ENCODE measurements at places on chromosomes 6 and 20. TPM values are rescaled to one million over a fixed set of nuclear protein-coding genes. Genes with fewer than 3 reads are reported as not detected.

The PRICKLE4 gene
- total RNA-seq, result 0.44 TPM

DNA sequence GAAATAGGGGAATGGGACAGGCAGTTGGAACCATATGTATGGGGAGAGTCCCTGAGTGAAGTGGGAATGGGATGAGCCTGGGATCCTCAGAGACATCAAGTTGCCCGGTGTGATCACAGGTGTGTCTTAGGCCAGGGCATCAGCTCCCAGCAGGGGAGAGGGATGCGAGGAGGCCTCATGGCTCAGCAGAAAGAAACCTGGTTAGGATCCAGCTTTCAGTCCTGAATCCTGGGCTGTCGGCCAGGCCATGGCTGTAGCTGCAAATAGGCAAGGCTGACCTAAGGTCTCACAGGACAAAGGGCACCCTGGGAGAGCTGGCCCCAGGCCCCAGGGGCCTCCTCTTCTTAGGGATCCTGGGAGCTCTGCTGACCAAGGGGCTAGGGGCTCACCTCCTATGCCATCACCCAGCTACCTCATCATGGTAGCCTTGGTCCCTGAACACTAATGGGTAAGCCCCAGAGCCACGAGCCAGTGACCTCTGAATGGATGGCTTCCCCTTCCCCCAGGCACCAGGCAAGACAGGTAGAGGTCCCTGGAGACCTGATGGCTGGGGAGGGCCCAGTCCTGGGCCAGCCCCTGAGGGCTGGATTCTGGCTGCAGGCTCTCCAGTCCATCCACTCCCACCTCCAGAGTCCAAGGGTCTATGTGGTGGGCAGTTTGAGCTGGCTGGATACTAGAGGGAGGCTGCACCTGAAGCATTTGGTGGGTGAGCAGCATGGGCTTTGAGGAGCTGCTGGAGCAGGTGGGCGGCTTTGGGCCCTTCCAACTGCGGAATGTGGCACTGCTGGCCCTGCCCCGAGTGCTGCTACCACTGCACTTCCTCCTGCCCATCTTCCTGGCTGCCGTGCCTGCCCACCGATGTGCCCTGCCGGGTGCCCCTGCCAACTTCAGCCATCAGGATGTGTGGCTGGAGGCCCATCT lies at the start of gene SLC22A7:
Gene SLC22A7, plus strand, starts transcription at position 617 of the 921 bp plus-strand sequence. Its CDS starts 99 bp downstream, at position 716.
- no peaks in the 10 kb centered on the region for H3K4me1 ChIP-seq
- no peaks in the 10 kb centered on the region for H3K36me3 ChIP-seq
- no peak within 1 kb of the TSS for H3K4me3 ChIP-seq
- peaks cover 43% of the 10 kb centered on the region for H3K27me3 ChIP-seq
- H3K27ac ChIP-seq, result no peak within 1 kb of the TSS
- no peak for DNase-seq

The PYGB gene
- 53.4 TPM for total RNA-seq

The MAS1 gene
- total RNA-seq, result not detected

The DLK2 gene
- total RNA-seq, result 0.47 TPM

DNA sequence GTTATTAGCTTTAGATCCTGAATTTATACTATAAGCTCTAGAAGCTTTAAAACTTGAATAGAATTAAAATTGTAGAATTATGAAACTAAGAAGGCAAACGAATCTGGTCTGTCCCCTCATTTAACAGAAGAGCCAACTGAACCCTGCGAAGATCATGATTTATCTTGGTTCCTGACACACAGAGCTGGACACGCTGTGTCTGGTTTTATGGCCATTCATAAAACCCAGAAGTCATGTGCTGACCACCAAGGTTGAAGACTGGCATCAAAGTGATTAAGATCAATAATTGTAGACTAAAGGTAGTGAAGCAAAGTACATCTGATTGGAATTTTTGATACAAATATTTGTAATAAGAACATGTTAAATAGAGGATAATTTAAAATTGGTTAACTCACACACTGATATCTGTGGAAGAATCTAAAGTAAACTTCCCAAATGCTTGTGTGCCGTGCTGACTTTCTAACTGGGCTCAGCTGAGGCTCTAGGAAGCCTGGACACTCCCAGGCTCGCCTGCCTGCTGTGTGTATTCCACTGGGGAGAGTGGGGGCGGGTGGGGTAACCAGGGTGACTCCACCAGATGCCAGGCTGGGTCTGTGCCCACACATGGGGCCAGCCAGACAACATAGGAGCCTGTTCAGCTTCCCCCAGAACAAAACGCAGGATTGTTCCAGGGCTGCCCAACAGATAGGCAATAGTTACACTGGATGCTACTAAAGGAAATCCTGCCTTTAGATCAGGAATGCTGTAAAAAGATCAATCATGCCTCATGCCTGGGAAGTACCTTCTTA lies 42.1 kb upstream of the SLC22A3 start:
- H3K27ac ChIP-seq, result no peak overlapping the region
- H3K27me3 ChIP-seq, result no peaks in the 10 kb centered on the region
- no peaks in the 10 kb centered on the region for H3K36me3 ChIP-seq
- H3K4me1 ChIP-seq, result no peaks in the 10 kb centered on the region
- H3K4me3 ChIP-seq, result no peak overlapping the region

The DEFB132 gene
- not detected for total RNA-seq

DNA sequence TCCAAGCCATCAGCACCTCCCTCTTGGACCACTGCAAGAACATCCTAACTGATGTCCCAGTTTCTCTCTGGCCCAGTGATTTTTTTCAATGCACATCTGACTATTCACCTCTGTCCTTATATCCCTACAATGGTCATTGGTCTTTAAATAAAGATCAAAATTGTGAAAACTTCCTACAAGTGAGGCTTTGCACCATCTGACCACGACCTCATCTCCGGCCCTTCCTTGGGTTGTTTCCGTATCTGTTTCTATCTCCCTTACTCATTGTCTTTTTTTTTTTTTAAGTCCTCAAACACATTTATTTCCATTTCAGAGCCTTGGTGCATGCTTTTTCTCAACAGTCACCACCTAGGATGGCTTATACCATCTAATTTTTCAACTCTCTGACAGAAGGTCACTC lies 88.1 kb downstream of the IPCEF1 start:
- H3K4me1 ChIP-seq, result peaks cover 17% of the 10 kb centered on the region
- H3K36me3 ChIP-seq, result no peaks in the 10 kb centered on the region
- H3K4me3 ChIP-seq, result no peak overlapping the region
- H3K27me3 ChIP-seq, result no peaks in the 10 kb centered on the region

The BFSP1 gene
- 0.49 TPM for total RNA-seq

- H3K27ac ChIP-seq, result no peak overlapping the region
- H3K4me1 ChIP-seq, result peaks cover 12% of the 10 kb centered on the region
- no peak for DNase-seq
Measured at GRCh38 chr20:18058661-18059467, 1.1 kb upstream of the OVOL2 start.

DNA sequence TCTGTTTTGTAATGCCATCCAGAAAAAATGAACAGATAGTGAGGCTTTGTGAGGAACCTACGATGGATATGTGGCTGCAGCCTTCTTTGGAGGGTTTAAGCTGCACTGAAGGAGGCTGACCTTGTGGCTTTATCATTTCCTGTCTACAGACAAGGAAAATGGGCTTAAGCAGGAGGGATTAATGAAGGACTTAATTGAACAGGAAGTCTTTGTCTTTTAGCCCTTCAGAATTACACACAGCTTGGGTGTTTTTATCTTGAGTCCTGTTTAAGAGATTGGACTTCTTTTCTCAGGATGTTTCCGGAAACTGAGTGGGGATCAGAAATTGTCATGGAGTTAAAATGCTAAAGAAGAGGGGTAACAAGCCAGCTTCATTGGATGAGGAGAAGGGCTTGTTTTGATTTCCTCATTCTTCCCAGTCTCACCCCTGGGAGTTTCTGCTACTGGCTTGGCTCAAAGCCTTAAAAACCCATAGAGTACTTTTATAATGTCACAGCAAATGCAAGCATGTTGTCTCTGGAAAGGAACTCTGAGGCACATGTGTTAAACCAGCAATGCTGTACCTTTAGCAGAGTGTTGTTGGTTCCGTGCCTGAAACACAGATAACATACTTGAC lies 193.6 kb downstream of the JARID2 start:
- no peaks in the 10 kb centered on the region for H3K36me3 ChIP-seq
- H3K4me1 ChIP-seq, result peaks cover 41% of the 10 kb centered on the region
- H3K27ac ChIP-seq, result no peak overlapping the region
- no peak overlapping the region for H3K4me3 ChIP-seq

GRCh38 chr20:4086771-4087687 lies 71.7 kb upstream of the RNF24 start:
- peaks cover 9% of the 10 kb centered on the region for H3K4me1 ChIP-seq
- no peak for DNase-seq
- no peaks in the 10 kb centered on the region for H3K36me3 ChIP-seq

DNA sequence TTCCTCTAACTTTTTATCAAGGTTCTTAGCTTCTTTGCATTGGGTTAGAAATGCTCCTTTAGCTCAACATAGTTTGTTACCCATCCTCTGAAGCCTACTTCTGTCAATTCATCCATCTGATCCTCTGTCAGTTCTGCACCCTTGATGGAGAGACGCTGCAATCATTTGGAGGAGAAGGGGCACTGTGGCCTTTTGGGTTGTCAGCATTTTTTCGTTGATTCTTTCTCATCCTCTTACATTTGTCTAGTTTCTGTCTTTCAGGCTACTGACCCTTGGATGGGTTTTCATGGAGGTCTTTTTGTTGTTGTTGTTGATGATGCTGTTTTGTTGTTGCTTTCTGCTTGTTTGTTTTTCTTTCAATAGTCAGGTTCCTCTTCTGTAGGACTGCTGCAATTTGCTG lies 26.3 kb upstream of the HMGN3 start:
- H3K27ac ChIP-seq, result no peak overlapping the region
- peaks cover 12% of the 10 kb centered on the region for H3K27me3 ChIP-seq
- DNase-seq, result no peak

DNA sequence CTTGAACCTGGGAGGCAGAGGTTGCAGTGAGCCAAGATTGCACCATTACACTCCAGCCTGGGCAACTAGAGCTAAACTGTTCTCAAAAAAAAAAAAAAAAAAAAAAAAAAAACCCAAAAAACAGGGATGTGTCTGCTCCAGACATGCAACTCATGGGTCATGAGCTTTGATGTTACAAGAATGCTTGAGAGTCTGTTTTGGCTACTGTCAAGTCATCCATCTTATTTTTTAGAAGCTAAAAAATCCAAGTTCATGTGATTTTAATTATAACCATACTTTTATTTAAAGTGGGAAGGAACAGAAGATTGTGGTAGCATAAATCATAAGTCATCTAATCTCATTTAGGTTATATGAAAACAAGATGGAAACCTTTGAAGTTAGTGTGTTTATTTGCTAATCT lies 120.6 kb downstream of the PDE7B start:
- no peak for DNase-seq
- H3K36me3 ChIP-seq, result no peaks in the 10 kb centered on the region
- no peak overlapping the region for H3K4me3 ChIP-seq
- H3K27ac ChIP-seq, result no peak overlapping the region
- H3K27me3 ChIP-seq, result no peaks in the 10 kb centered on the region

DNA sequence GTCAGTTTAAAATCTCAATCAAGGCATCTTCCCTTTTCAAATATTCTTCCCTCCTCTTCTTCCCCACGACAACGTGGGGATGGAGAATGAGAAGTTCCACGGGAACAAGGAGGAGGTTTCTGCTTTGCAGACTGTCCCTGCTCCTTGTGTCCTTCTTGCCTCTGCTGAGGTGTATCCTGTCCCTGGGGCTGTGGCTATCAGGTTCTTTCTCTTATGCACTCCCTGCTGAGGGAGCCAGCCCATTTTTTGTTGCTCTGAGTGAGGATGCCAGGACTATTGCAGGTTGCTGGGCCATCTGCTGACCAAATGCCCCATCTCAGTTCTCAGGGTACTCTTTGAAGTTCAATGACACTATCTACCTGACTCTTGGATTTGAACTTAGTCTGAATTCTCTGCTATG lies 533.6 kb downstream of the RNF144B start:
- no peak overlapping the region for H3K4me3 ChIP-seq
- DNase-seq, result no peak
- H3K27me3 ChIP-seq, result no peaks in the 10 kb centered on the region
- H3K4me1 ChIP-seq, result no peaks in the 10 kb centered on the region

- no peak overlapping the region for H3K27ac ChIP-seq
- no peak overlapping the region for H3K4me3 ChIP-seq
- DNase-seq, result no peak
- H3K36me3 ChIP-seq, result no peaks in the 10 kb centered on the region
- no peaks in the 10 kb centered on the region for H3K4me1 ChIP-seq
- no peaks in the 10 kb centered on the region for H3K27me3 ChIP-seq
Measured at GRCh38 chr6:146050168-146050567, 21.3 kb downstream of the GRM1 start.

DNA sequence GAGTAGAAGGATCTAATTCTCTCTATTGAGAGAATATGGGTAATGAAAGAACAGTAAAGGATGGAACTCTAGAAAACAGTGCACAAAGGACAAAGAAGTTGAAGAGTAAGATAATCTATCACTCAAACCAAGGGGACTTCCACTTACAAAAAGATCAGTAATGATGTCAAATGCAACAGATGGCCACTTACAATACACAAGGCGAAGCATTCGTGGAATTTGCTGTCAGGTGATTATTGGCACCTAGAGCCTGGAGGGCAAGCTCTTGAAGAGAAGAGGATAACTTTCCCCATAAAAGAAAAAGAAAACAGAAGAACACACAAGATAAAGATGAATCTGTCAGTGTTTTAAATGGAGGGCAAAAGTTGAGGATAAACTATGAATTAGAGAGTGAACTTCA lies 256.0 kb upstream of the TCF21 start:
- H3K36me3 ChIP-seq, result no peaks in the 10 kb centered on the region
- H3K4me1 ChIP-seq, result no peaks in the 10 kb centered on the region
- no peak for DNase-seq
- H3K27ac ChIP-seq, result no peak overlapping the region
- no peak overlapping the region for H3K4me3 ChIP-seq
- no peaks in the 10 kb centered on the region for H3K27me3 ChIP-seq

GRCh38 chr20:8118039-8118438 lies 14.0 kb upstream of the PLCB1 start:
- no peaks in the 10 kb centered on the region for H3K27me3 ChIP-seq
- H3K27ac ChIP-seq, result no peak overlapping the region
- no peaks in the 10 kb centered on the region for H3K4me1 ChIP-seq
- H3K4me3 ChIP-seq, result no peak overlapping the region
- no peaks in the 10 kb centered on the region for H3K36me3 ChIP-seq
